CD4-positive, alpha-beta T cell treated with Interleukin-15 for 1 hour (primary cell): ENCODE measurements at places on chromosomes 16 and 17.

DNA sequence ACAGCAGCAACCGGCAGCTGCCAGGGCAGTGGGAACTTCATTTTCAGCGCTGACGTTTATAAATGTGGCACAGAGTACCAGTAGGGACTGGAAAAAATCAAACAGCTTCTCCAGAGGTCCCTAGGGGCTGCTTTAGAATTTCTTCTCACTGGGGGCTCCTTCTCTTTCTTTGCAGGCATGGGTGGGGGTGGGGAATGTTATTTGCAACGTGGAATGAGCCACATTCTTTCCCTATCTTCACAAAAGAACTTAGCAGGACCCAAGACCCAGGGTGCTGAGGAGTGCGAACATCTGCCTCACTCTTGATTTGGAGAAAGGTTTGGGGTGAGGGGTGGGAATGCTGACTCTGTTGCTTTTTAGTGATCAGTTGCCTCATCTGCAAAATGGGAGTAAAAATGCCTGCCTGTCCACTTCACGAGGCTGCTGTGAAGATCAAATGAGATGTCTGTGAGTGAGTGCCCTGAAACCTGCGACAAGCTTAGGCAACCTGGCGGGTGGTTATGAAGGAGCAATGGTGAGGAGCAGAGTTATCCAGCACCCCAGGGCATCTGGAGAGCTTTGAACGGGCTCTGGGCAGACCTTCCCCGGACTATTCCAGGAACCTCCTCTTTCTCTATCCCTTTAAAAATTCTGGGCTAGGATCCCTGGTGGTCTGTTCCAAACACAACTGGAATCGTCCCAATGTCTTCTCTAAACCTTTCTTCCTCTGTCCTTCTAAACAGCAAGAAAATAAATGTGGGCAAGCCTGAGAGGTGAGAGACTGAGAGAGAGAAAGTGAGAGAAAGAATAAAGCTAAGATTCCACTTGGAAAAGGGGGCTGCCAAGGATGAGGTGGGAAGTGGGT, 10.7 kb upstream of the PIPOX start:
- no peak for DNase-seq

DNA sequence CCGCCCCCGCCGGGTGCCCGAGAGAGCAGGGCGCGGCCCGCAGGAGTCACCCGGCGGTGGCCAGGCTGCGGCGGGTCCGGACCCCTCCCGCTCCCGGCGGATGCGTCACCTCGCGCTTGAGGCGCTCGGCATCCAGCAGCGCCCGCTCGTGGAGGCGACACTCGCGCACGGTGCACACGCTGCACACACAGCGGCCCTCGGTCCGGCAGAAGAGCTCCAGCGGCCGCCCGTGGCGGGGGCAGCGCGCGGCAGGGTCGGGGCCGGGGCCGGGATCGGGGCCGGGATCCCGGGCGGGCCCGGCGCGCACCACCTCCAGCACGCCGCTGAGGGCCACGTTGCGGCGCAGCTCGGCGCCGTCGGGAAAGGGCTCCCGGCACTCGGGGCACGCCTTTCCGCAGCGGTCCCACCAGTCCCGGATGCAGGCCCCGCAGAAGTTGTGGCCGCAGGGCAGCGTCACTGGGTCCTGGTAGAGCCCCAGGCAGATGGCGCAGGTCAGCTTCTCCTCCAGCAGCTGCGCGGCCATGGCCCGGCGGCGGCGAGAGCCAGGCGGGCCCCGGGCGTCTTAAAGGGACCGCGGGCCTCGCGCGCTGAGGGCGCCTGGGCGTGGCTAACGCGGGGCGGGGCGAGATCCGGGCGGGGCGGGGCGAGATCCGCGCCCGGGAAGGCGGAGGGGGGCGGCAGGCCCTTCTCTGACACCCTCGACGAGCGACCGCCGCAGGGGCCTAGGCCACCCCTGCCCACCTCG, at the start of gene TRIM65:
Gene TRIM65, minus strand, starts transcription at position 537 of the 745 bp plus-strand sequence. Its CDS starts 14 bp downstream, at position 523.
- DNase-seq, result peak; percentile 84

DNA sequence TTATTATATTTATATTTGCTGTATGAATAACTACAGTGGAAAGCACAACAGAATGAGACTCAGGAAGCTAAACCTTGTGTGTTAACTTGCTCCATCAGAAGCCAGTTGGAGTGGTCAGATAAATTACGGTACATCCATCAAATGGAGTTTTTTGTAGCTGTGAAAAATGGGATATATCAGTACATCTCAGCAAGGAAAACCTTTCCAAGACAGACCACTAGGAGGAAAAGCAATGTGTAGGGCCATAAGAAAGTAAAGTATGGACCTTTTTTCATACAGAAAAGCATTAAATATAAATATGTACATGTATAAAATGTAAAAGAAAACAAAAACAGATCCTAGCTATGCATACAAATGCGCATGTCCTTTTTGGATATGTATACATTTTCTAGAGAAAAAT, 403.8 kb upstream of the CDH11 start:
- no peak for DNase-seq

DNA sequence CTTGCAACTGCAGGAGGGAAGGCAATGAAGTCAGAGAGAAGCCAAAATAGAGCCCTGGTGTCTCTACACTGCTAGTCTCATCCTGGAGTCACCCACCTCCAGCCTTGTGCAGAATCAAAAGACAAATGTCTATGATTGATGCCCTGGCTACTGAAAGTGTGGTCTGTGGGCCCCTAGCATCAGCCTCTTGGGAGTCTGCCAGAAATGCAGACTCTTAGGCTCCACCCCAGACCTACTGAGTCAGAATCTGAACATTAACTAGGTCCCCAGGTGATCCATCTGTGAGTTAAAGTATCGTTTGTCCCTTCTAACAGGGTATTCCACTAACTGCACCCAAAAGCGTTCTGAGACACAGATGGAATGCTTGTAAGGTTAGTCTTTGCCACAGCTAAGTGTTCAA, 21.2 kb downstream of the EARS2 start:
- DNase-seq, result no peak

DNA sequence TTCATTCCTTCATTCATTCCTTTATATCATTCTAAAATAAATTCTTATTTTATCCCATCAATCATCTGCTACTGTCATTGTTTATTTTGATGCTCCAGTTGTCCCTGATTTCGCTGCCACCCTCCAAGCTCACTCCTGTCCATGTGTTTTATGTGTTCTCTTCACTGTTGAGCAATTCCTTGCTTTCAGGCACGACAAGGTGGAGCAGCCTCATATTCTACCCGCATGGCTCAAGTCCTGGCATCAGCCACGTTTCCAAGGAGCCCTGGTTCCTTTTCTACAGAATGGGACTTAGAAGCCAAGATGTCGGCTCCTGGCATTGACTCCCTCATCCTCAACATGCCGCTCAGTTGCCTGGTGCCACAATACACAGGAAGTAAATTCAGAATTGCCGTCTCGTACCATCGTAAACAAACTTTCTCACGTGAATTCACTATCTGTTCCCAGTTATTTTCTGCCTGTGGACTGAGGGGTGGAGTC, 139.0 kb downstream of the RPTOR start:
- DNase-seq, result no peak

DNA sequence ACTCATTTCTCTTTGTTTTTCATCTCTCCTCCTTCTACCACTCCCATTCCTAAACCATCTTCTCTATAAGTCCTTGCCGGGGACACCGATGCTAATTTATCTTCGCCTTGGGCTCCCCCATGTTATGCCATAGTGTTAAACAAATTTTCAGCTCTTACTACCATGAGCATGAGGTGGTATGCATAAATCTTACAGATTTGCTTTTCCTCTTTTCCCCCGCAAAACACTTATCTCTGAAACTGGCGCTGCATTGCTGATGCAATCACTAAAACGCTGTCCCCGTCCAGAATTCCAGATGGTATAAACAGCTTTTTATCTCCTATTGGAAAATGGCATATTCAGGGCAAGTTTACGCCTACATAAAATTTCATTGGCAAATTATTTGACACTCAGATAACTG, 673.6 kb upstream of the CDH8 start:
- no peak for DNase-seq

- DNase-seq, result no peak
Measured at GRCh38 chr17:42608305-42609181, 631 bp downstream of the RETREG3 start.

- no peak for DNase-seq
Measured at GRCh38 chr17:72922219-72922618, 170.3 kb downstream of the SLC39A11 start.

GRCh38 chr17:74832421-74832820, 27.3 kb downstream of the GRIN2C start:
- DNase-seq, result no peak

DNA sequence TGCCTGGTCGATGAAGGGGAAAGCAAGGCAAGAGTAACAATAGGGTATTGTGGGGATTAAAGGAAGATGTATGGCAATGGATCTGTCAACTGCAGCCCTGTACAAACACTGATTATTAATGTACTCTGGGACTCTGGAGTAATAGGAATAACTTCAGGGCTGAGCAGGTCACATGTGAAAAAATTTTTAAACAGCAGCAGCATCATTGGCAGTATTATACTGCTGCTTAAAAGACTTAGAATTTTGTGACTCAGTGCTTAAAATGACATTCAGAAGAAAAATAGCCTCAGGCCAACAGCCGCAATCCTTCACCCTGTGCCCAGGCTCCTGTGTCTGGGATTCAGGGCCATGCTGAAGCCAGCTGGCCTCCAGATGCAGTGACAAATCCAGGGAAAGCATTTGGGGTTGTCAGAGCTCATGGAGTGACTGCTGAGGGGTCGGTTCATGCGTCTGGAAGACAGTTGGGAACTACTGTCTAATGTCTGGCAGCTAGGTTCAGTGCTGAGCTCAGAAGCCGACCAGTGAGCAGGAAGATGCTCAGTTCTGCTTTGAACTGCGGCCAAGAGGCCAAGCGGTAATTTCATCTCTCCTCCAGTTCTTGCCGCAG, 22.2 kb downstream of the TEX2 start:
- DNase-seq, result no peak

DNA sequence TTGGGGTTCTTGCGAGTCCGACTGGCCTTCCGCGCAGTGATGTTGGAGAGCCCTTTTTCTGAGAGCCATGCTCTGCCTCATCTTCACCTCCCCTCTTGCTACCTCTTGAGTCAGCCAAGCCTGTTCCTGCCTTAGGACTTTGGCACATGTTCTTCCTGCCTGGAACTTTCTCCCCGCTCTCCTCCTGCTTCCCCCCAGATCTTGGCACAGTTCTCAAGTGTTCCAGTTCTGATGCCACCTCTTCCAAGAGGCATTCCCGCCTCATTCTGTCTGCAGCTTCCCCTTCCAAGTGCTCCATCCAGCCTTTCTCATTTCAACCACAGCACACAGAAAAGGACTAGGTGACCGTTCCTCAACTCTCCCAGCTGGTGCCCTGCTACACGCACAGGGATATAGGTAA, 7.7 kb downstream of the AKAP1 start:
- no peak for DNase-seq

GRCh38 chr16:46739934-46740333, 8.2 kb downstream of the MYLK3 start:
- no peak for DNase-seq
